Sigmoid colon (tissue), 7 donors: ENCODE measurements at places on chromosomes 1 and 21. TPM values are rescaled to one million over a fixed set of nuclear protein-coding genes. Genes with fewer than 3 reads are reported as not detected.

DNA sequence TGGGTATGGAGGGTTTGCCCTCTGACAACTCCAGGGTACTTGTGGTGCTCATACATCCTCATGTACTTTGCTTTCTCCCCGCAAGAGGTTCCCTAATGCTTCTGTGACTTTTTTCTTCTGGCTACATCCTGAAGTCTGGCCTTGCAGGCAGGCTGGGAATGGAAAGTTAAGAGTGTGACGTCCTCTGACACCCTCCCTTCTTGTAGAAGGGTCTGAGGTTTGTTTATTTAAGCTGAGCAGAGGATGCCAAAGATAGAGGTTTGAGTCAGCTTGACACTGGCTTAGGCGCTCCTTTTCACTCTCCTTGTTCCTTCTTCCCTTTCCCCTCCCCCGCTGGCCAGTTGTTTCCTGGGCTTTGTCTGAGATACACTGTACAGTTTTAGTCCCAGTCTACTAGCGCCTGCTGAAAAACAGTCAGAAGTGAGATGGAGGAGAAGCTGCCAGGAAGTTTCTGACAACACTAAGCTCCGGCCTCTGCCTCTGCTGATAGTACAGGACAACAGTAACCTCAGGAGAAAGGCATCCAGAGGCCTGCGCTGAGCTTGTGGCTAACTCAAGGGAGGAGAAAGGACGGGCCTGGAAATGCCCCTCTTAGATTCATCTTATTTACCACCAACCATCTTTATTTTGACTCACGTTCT, at the start of gene MACF1:
Gene MACF1, plus strand, starts transcription at position 255 of the 641 bp plus-strand sequence. Its CDS starts 328 bp downstream, at position 583.
- peak; percentile 92 for DNase-seq

GRCh38 chr1:9542430-9542829, 3.2 kb downstream of the SLC25A33 start:
- DNase-seq = peak; percentile 76

GRCh38 chr21:29194847-29195246, 64.4 kb downstream of the MAP3K7CL start:
- no peak for DNase-seq

DNA sequence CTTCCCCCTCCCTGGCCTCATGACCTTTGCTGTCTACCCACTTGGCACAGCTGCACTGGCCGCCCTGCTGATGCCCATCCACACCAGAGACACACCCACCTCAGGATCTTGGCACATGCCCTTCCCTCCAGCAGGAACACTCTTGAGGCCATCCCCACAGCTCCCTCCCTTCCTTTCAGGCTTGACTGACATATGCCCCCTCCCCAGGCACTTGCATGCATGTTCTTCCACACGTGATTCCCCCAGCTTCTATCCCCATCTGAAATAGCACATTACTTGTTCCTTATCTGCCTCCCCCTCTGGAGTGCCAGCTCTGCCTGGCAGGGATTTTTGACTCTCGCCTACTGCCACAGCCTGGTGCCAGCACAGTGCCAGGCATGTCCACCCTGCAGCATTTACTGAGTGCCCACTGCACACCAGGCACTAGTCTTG, 98.5 kb upstream of the SLC25A33 start:
- DNase-seq = no peak

DNA sequence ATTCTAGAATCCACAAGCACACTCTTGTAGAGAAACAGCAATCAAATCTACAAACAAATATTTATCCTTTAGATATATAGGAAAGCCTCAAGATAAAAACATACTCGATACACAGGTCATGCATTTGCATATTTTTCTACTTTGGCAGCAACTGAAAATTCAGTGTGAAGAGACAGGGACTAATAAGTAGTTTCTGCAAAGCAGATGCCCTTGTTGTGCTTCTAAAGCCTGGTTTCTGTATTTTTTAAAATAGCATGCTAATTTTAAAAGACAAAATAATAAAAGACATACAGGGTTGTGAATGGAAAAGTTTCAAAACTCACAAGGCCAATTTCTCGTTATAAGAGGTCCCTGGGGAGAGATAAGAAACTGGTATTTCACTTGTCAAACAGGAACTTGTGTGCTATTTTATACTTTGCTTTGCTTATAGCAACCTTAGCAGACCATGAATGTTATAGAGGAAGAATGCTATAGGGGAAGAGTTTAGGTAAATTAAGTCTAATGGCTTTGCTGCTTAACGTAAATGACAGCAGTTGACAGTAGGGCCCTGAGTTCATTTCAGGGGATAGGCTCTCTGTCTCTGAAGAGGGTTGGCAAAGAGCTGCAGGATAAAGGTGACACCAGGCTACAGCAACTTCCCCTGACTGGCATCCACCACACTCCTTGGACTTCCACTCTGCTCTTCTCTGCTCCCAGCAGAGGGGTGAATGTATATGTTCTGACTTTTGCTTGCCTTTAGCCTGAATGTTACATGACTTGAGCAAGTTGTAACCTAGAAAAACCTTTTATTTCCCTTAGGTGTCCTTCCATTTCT, 9.4 kb upstream of the RGS13 start:
- no peak for DNase-seq

The AADACL3 gene
- not detected for total RNA-seq

The IPO9 gene
- total RNA-seq = 15.5 TPM

DNA sequence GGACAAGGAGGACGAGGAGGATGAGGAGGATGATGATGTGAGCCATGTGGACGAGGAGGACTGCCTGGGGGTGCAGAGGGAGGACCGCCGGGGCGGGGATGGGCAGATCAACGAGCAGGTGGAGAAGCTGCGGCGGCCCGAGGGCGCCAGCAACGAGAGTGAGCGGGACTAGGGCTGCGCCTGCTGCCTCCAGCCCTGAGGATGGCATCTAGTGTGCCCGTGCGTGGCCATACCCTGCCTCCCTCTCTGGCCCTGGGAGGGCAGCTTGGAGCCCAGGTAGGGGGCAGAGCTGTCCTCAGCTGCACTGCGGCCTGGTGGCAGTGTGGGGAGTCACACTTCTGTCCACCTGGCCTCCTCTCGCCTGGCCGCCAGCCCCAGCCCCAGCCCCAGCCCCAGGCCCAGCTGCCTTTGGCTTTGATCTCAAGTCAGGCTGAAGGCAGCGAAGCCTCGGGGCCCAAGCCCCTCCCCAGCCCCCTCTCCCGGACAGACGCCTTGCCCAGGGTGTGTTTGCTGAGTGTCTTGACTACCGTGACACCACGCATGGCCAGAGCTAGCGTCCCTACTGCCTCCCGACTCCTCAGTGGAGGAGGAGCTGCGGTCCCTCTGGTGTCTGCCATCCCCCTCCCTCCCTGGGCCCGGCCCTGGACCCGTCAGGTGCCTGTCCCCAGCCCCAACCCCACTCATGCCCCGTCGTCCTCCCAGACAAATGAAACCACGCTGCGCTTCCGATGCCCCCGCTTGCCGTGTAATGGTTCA, 155.2 kb downstream of the PEX14 start:
- peak; percentile 61 for DNase-seq

GRCh38 chr21:24969068-24969467, 638.2 kb downstream of the MRPL39 start:
- no peak for DNase-seq

GRCh38 chr1:175563236-175563895, 180.0 kb downstream of the TNR start:
- no peak for DNase-seq

The ETV3L gene
- total RNA-seq = not detected

The PEX14 gene
- total RNA-seq = 14.4 TPM

- no peak for DNase-seq
Observed at GRCh38 chr1:210696709-210697108, 368.0 kb downstream of the HHAT start.

DNA sequence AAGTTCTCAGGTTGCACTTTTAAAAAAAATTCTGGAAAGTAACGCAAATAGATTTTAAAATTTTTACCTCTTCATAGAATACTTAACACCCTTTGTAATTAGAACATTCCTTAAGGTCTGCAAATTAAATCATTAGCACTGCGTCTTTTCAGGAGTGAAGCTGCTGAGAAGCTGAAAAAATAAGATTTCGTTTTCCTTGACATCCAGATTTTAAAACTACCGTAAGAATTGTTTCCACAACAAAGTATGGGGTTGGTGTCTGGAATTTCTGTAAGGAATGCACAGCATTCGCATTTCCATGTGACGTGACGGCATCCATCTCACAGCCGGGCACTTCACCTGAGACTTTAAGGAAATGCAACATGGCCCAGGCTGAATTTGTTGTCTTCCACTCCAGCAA, 76.3 kb upstream of the COX20 start:
- no peak for DNase-seq

The RGL1 gene
- total RNA-seq = 34.6 TPM

- DNase-seq = no peak
Observed at GRCh38 chr21:41769111-41769510, 2.3 kb upstream of the RIPK4 start.

DNA sequence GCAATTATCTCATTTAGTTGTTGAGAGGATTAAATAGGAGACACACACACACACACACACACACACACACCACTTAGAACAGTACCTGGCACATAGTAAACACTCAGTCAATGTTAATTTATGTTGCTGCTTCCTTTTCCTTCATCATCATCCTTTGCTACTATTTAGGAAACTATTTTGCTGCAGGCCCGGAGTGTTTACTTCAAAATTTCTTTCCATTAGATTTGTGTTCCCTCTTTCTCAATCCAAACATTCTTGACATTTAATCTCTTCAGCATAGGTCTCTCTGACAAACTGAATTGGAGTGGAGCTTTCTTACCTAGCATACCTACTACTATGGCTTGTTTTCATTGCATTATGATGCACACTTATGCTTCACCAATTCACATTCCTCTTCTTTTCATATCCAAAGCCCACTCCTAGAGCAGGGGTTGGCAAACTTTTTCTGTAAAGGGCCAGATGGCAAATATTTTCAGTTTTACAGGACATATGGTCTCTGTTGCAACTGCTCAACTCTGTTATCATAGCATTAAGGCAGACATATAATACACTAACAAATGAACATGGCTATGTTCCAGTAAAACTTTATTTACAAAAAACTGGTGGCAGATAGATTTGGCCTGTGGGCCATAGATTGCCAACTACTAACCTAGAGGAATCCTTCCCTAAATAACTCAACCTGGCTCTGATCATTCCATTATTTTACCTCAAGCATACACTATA, 49.5 kb downstream of the SCMH1 start:
- DNase-seq = no peak

GRCh38 chr1:208809876-208810275, 565.7 kb upstream of the PLXNA2 start:
- DNase-seq = no peak
